ENCODE measurements at places on chromosomes 11 and 22.

DNA sequence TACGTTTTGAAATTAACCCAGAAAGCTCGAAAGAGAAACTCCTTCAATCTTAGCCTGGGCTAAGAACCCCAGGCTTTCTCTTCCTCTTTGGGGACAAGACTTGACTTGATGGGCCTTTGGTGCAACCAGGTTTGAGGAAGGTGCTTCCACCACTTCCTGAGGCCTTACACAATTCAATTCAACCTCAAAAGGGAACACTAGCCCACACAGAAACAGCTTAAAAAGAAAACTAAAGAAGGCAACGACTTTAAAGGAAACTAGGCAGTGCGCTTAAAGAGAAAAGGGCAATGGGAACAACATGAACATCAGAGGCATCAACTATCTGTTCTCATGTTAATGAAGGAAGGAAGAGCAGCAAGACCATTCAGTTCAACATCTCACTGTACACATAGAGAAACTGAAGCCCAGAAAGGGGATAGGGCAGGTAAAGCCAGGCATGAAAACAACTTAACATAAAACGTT is 24.8 kb downstream of the PAK1 start:
- no peak for DNase-seq

GRCh38 chr11:79481795-79482194 is 41.0 kb upstream of the TENM4 start:
- DNase-seq = no peak

DNA sequence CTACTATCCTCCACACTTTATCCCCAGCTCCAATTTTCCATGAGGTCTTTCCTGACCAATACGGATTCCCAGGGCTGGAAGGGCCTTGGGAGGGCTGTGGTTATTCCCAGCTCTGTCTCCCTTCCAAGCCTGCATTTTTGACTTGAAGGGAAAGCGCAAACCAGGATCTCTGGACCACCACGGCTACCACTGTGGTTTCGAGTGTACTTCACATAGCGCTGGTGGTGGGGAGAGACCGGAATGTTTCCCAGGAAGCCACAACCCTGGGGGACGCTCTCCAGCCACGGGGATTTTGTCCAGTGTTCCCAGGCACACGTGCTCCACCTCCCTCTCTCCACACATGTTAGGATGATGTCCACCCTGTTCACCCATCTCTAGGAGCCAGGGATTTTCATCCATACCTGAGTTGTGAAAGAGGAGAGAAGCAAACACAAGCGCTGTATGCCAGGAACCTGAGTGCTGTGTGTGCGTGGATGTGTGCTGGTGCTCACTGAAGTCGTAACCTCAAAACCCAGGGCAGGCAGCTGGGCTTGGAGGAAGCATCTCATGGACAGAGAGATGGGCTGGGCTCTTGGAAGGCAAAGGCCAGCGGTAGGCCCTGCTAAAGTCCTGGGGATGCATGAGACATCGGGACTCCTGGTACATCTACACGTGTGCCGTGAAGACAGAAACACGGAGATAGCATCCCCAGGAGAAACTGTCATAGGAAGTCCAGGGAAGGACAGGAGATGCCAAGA is 1.3 kb upstream of the NPTXR start:
- DNase-seq = no peak

GRCh38 chr22:20776624-20777405 is 2.9 kb downstream of the SERPIND1 start:
- DNase-seq = no peak

GRCh38 chr11:13851691-13852090 is 110.8 kb upstream of the SPON1 start:
- DNase-seq = no peak

DNA sequence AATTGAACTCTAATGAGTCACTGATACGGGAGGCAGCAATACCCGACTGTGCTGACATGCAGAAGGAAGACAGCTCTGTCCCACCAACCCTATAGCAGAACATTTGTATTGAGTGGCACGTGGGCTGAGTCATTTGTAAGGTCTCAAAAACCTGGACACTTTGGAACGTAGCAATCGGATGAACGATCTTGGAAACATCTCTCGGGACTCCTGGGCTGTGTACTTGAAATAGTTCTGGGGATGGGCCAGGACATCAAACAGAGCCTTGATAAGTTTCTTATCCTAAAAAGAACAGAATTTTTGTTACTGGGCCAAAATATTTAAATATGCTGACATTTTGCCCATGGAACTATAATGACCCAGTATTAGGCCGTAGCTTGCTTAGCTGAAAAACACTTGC is 17.1 kb upstream of the NRIP3 start:
- DNase-seq = no peak

- DNase-seq = no peak
Measured at GRCh38 chr22:32245042-32245441, 10.1 kb downstream of the SLC5A4 start.

- peak; percentile 10 for DNase-seq
Measured at GRCh38 chr11:78079232-78080083, at the start of gene NDUFC2. NDUFC2 (minus strand) TSS chr11:78079862; CDS start chr11:78079744, 118 bp downstream.

GRCh38 chr11:108501396-108501795 is 3.2 kb upstream of the POGLUT3 start:
- no peak for DNase-seq

- DNase-seq = no peak
Measured at GRCh38 chr22:33477120-33478111, 419.2 kb upstream of the SYN3 start.

- no peak for DNase-seq
Measured at GRCh38 chr11:126939552-126939951, 61.0 kb downstream of the KIRREL3 start.

- no peak for DNase-seq
Measured at GRCh38 chr11:33835143-33835878, 56.6 kb downstream of the LMO2 start.

DNA sequence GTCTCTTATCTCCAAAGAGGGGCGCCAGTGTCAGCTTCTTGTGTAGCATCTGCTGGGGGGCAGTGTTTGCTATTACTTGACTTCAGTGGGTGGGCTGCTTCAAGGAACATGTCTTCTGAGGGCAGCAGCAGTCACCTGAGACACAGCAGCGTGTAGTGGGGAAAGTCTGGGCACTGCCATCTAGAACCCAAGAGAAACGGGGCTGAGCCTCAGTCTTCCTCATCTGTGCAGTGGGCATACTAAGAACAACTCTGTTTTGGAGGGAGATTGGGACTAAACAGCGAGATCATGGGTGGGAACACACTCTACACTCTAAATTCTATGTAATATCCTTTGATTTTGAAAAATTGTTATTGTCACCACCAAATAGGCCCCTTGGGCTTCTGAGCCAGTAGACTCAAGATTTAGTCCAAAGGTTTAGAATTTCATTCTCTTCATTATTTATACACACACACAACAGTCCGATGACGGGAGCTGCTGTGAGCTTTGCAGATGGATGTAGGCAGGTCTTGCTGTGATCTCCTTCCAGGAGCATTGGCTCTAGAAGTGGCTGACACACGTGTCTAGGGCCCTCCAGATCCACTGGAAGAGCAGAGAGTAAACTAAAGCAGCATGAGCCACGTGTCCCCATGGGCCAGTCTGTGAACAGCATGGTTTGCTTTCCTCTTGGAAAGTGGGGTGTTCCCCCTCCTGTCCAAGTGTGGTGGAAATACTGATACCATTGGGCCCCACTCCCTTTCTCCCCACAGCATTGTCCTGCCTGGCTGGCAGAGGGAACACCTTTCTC is 51.8 kb downstream of the TRAF6 start:
- DNase-seq = no peak

DNA sequence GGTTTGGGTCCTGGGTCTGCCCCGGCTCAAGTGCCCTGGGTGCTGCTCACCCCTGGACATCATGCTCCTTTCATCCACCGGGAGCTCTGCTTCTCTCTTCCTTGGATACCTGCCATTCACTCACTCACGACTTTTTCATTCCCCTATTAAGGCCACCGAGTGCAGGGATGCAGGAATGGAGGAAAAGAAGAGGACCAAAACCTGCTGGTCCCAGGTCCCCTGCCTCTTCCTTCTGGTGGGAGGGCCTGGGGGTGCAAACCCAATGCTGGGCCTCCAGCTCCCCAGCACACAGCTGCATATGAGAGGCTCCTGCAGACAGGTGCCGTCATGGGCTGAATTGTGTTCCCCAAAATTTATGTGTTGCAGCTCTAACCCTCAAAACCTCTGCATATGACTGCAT is 36.8 kb upstream of the MYEOV start:
- DNase-seq = no peak

- no peak for DNase-seq
Measured at GRCh38 chr11:88827018-88827676, 238.6 kb downstream of the GRM5 start.

DNA sequence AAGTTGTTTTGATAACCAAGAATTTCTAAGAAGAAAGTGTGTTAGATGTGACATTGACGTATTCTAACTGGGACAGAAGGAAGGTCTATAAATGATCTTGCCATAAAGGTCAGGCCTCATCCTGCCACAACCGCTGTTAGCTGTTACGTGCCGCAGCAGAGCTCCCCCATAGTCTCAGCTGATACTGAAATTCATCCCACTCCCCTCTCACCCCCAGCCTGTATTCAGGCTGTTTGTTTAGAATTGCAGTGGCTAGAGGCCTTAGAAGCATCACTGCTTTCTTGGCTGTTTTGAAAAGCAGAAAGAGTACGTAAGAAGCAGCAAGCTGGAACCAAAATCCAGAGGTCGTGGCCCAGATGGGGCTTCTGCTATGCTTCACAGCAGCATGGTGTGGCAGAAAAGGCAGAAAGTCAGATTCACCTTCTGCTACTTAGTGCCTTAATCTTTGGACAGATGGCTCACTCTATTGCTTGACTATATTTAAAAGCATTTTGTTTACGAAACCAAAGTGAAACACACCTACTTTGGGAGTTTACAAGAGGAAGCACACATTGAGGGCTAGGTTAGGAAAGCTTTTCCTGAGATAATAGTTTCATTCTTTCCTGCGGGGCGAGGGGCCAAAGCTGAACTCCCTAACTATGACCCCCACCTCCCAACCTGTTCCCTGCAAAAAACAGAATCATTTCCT is 950 bp upstream of the LAYN start:
- no peak for DNase-seq

DNA sequence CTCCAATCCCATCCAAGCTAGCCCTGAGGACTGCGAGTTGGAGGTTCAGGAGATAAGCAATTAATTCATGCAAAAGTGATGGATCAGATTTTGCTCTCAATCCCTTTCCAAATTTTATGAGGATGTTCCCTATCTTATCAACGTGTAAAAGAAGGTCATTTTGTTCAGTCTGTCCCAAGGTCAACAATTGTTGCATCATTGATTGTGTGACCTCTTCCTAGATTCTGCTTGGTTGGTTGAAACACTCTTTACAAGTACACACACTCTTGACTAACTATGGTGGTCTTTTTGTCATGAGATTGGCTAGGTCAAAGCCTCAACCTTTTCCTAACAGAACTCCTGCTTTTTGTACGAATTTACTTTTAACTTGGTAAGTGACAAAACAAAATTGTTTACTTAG is 41.7 kb downstream of the COMMD9 start:
- no peak for DNase-seq

- DNase-seq = no peak
Measured at GRCh38 chr22:43036282-43036829, 21.4 kb upstream of the PACSIN2 start.

DNA sequence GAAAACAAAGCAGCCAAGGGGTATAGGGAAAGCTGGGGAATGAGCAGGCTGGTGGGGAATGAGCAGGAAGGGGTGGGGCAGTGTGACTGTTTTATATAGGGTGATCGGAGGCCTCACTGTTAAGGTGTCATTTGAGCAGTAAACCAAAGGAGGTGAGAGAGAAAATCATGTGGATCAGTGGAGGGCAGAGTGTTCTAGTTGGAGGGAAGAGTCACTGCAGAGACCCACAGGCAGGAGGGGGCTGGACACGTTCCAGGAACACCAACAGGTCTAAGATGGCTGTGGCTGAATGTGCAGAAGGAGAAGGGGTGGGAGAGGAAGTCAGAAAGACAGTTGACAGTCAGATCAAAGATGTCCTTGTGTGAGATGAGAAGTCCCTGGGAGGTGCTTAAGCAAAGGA is 103.8 kb downstream of the ENTHD1 start:
- DNase-seq = no peak

DNA sequence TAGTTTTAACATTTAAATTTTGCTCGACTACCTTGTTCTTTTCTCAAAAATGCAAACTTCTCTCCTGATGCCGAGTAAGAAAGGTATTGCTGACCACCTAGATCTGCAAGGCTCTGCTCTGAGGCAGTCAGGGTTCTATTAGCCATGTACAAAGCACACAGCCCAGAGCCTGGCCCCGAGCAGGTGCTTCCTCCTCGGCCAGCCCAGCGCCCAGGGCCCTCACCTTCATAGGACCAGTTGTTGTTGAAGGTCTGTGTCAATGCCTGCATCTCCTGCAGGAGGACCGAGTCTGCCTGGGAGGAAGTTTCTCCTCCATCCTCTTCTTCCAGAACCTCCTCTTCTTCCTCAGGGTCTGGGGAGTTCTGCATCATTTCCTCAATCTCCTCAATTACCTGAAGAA is 35.8 kb downstream of the FEZ1 start:
- no peak for DNase-seq

DNA sequence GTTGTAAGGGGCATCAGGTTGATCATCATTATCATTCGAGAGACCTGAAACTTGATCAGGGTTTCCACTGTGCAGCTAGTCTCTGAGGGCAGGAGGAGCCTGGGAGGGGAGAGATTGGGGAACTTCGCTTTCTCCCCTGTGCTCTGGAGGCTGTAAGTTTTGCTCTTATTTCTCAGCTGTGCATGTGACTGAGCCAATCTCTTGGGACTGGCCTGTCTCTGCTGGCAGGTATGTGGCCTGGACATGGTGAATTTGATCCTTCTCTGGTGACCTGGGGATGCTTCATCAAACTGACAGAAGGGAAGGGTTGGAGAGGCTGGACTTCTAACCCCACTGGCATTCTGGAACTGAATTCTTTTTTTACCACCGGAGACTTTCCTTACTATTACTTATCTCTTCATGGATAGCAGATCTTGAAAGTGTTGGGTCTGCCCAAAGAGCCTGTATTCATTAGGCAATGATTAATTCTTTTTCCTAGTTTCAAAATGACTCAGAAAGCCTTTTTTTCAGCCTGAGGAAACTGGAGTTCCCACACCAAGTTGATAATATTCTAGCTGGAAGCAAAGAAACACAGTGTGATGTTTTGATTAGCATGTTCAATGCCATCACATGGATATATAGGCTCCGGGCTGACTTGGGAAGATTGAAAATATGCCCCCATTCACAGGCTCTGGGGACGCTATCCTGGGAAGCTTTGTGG is 36.5 kb downstream of the TSPAN18 start:
- no peak for DNase-seq

DNA sequence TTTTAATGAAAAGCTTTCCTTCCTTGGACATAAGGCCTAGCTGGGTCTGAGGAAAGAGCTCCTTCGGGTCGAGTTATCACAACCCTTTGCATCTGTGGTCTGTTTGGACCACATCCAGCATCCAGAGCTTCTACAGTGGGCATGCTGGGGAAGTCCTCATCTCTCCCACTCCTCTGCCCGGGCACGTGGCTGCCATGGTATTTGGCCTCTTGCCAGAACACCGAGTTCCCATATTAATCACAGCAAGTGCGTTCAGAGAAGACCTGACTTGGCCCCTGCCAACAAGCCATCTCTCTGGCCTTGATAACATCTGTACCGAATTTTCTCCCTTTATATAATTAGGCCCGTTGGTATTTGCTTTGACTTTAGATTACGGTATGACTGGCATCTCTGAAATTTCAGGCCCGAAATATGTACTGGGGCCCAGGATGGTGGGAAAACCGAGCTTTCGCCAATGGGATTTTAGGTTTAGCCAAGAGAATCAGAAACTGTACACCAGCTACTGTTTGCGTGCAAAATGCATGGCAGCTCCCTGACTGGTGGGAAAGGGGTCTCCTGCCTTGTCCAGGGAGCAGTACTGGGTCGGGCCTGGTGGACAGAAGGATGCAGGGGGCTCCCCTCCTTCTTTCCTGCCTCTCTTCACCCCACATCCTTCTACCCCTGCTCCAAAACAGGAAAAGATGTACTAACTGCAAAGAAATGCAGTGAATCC is 90.0 kb downstream of the MICAL2 start:
- DNase-seq = no peak

All from stimulated activated CD8-positive, alpha-beta memory T cell treated with anti-CD3 and anti-CD28 coated beads, Interleukin-7, amount 100 ng/mL, for 1 hour (primary cell).